ENCODE measurements at places on chromosomes 1 and 21. TPM values are rescaled to one million over a fixed set of nuclear protein-coding genes. Genes with fewer than 3 reads are reported as not detected.

The RGS13 gene
- polyA plus RNA-seq: not detected

The TMEM52 gene
- not detected for polyA plus RNA-seq

The TTC34 gene
- not detected for polyA plus RNA-seq

The DNAJB4 gene
- 9.8 TPM for polyA plus RNA-seq

The FMO2 gene
- polyA plus RNA-seq: not detected

The SRGAP2B gene
- polyA plus RNA-seq: 2.6 TPM

The TTLL10 gene
- 0.27 TPM for polyA plus RNA-seq

The SLC9C2 gene
- polyA plus RNA-seq: not detected

The HOOK1 gene
- 9.3 TPM for polyA plus RNA-seq

The TCEA3 gene
- 28.0 TPM for polyA plus RNA-seq

The ADAMTS1 gene
- not detected for polyA plus RNA-seq

The CD164L2 gene
- not detected for polyA plus RNA-seq

The C1orf53 gene
- polyA plus RNA-seq: not detected

The SLC25A34 gene
- polyA plus RNA-seq: not detected

The RGS8 gene
- not detected for polyA plus RNA-seq

The VTCN1 gene
- polyA plus RNA-seq: not detected

The RNPEP gene
- polyA plus RNA-seq: 41.4 TPM

The SLC1A7 gene
- not detected for polyA plus RNA-seq

The AGO4 gene
- polyA plus RNA-seq: 3.6 TPM

The IGSF5 gene
- not detected for polyA plus RNA-seq

The NRDC gene
- 77.7 TPM for polyA plus RNA-seq

The PADI3 gene
- polyA plus RNA-seq: not detected

The PCAT6 gene
- 1.0 TPM for polyA plus RNA-seq

The SPRR4 gene
- polyA plus RNA-seq: not detected

The EFCAB7 gene
- 4.3 TPM for polyA plus RNA-seq

The UBE2U gene
- polyA plus RNA-seq: not detected

The DHCR24 gene
- 9.9 TPM for polyA plus RNA-seq

The PUM1 gene
- polyA plus RNA-seq: 130 TPM

The ZSWIM5 gene
- polyA plus RNA-seq: 0.09 TPM

The AVPR1B gene
- not detected for polyA plus RNA-seq

The TRIM46 gene
- polyA plus RNA-seq: 1.6 TPM
